Muscle of leg (tissue), 16 donors: ENCODE measurements at places on chromosomes 12 and 14.
A peak's percentile ranks its signal among the peaks of the same experiment; 100 is the strongest.

- DNase-seq, result peak; percentile 4
These were observed 170.7 kb downstream of the PPFIA2 start for GRCh38 chr12:81588235-81589008.

- DNase-seq, result peak; percentile 6
These were observed 92.3 kb downstream of the ERC1 start for GRCh38 chr12:1083151-1083888.

- no peak for DNase-seq
These were observed 374.7 kb downstream of the ALG10 start for GRCh38 chr12:34396861-34397590.

GRCh38 chr14:97602438-97603117 is 805.4 kb downstream of the VRK1 start:
- DNase-seq, result no peak

DNA sequence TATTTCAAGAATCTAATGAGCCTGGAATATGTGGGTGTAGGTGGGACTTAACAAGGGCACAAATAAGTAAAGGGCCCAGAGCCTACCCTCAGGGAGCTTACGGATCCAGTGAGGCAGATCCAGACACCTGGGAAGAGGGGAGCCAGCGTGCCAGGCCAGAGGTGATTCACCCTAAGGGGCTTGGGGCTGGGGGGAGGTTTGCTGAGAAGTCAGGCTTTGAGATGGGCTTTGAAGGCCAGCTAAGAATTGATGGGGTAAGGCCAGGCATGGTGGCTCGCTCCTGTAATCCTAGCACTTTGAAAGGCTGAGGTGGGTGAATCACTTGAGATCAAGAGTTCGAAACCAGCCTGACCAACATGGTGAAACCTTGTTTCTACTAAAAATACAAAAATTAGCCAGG is 695 bp upstream of the MMP19 start:
- DNase-seq, result no peak

DNA sequence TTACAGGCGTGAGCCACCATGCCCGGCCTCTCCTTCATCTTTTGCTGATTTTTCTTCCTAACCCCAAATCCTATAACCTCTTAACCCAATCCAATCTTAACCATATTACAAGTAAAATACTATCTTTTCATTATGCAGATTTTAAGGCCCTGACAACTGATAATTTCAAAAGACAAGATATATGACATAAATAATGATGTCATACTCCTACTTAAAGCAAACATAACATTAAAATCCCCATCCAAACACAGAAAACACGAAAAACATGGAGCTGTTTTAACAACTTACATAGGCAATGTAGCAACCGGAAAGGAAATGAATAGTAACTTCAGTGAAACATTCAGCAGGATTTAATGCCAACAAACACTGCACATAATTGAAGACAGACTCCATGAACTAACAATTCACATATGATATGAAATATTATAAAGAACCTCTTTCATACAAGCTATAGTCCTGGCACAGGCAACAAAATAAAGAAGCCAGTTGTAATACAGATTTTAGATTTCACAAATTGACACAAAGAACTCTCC is 21.5 kb downstream of the USP44 start:
- peak; percentile 57 for DNase-seq

DNA sequence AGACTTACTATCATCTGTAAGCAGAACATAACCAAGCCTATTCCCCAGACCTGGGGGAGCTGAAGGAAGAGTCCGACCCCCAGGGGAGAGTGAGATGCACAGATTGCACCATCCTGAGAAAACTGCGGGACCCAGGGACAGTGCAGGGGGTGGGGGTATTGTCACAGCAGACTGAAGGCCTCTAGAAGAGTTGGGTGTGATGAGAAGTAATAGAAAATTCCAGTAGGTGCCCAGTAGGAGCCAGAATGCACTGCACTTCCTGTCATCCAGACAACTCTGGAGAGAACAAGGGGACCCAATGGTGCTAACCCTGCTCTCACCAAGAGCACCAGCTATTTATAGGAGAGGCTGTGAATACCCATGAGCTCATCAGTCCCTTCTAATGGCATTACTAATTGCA is 190.1 kb downstream of the BCL11B start:
- no peak for DNase-seq

DNA sequence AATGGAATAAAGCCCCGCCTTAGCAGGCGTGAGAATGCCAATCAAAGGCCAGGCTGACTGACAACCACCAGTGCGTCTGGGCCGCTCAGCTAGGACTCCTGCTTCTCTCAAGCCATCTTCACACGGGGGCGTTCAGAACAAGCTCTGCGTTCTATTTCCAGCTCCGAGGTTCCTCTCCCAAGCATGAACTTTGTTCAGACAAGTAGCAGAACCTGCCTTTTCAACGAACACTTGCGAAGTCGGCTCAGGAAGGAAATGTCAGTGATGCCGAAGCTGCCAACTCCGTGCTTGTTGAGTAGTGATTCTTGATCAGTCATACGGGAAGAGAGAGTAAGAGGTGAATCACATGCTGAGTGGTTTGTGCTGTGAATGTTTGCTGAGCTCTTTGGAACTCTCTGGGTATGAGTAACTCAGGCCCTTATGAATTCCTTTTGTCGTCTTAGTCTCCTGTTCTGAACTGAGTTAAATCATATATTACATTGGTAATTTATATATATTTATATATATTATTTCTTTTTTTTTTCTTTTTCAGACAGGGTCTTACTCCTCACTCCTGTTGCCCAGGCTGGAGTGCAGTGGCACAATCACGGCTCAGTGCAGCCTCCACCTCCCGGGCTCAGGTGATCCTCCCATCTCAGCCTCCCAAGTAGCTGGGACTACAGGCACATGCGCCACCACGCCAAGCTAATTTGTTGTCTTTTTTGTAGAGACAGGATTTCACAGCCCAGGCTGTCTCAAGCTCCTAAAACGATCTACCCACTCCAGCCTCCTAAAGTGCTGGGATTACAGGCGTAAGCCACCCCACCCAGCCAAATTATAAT is 29.4 kb upstream of the BCL7A start:
- DNase-seq, result peak; percentile 23

GRCh38 chr12:126685636-126686035 is 1581.3 kb upstream of the TMEM132C start:
- no peak for DNase-seq

- DNase-seq, result no peak
These were observed 29.4 kb downstream of the PLEKHG7 start for GRCh38 chr12:92732216-92732615.

- no peak for DNase-seq
These were observed 16.0 kb downstream of the DBX2 start for GRCh38 chr12:45034861-45035265.

DNA sequence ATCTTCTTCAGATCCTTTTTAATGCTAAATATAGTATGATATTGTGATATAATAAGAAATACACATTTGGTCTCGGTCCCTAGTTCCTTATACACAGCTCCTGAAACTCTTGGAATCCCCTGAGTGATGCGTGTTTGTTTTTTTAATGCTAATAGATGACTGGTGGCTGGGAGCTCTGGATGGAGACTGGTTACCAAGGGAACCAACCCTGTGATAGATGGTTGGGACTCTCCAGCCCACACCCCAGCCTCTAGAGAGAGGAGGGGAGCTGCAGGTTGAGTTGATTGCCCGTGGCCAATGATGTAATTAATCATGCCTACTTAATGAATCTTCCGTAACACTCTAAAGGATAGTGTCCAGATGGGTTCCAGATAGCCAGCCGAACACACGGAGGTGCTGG is 140.6 kb downstream of the FBXL14 start:
- no peak for DNase-seq

- no peak for DNase-seq
These were observed 57.6 kb upstream of the STRN3 start for GRCh38 chr14:31083781-31084180.

- peak; percentile 50 for DNase-seq
These were observed 24.1 kb upstream of the SYCP3 start for GRCh38 chr12:101763246-101763931.

GRCh38 chr12:97754306-97754705 is 291.7 kb downstream of the RMST start:
- no peak for DNase-seq

DNA sequence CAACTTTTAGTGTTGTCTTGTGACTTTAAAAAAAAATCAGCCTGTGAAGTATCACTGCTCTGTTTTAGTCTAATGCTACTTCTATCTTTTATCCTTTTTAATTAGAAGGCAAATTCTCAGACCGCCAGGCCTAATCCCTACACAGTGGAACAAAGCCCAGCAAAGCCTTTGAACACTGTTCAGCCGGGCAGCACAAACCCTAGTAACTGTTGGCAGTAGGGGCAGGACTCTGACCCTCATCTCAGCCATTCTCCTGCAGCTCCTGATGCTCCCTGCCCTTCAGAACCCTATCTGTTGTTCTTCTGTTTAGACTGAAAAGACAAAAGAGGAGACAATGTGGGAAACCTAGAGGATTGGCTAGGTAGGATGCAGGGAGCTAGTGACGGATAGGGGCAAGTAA is 78.0 kb upstream of the OTX2 start:
- DNase-seq, result no peak

- no peak for DNase-seq
These were observed 75.0 kb downstream of the EP400 start for GRCh38 chr12:132024758-132025157.

GRCh38 chr14:68774771-68775613 is 17.9 kb downstream of the ZFP36L1 start:
- no peak for DNase-seq

GRCh38 chr12:112179916-112180315 is 54.6 kb downstream of the TRAFD1 start:
- no peak for DNase-seq

DNA sequence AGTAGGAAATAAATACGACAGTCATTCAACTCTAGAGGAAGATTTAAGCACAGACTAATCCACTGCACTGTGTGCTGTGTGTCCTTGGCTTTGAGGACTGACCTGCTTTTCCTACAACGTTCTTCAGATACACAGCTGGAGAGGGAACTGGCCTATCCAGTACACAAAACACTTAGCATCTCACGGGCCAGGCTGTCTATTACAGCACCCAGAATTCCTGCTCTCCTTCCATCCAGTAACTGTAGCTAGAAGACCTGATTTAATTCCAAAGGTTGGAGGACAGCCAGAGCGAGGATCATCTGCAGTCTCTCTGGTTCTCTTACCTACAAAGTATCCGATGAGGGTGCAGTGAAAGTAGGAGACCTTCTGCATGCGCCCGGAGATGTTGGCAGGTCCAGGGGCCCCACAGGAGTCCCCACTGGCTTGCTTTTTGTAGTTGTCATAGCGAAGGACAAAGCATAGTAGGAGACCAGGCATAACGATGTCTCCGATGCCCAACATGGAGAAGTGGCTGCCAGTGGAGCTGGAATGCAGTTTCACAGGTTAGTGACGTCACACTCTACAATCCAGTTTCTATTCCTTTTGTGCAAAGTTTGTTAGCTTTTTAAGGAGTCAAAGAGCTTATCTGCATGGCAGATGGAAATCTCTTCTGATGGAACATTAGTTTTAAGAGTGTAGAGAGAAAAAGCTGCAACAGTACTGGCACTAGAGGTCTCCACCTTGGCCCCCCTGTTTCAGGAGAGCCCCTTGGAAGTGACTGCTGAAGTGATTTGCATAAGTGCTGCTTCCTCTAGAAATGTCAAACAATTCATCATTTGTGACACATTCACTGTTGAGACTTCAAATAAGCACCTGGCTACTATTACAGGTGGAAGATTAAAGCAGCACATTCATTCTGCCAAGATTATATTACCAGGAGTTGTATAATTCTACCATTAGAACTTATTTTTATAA is 41.7 kb downstream of the ACADS start:
- no peak for DNase-seq

GRCh38 chr14:95518045-95518751 is 1.7 kb upstream of the SYNE3 start:
- no peak for DNase-seq

- peak; percentile 69 for DNase-seq
These were observed 64.3 kb upstream of the DIO3 start for GRCh38 chr14:101496776-101497683.

- peak; percentile 97 for DNase-seq
These were observed 1007.4 kb upstream of the NOVA1 start for GRCh38 chr14:27605282-27605681.
